Keratinocyte (primary cell): ENCODE measurements at places on chromosomes 11 and 22.

GRCh38 chr22:19179497-19180048 lies 1.0 kb upstream of the SLC25A1 start:
- peak; percentile 32 for DNase-seq

DNA sequence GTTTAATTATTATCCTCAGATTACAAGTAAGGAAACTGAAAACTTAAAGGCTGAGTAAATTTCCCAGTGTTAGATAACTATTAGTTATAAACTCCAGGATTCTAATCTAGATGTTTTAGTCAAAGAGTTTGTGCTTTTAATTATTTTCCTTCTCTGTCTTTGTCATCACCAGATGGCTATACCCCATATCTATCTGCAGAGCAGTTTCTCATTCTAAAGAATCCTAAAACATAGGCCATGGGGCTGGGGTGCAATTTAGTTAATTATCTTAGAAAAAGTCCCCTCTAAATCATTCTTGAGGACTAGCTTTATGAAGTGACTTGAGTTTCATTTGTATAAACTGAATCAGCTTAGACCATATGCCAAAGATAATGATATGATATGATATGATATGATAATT lies 556.3 kb upstream of the ANO5 start:
- DNase-seq = no peak

DNA sequence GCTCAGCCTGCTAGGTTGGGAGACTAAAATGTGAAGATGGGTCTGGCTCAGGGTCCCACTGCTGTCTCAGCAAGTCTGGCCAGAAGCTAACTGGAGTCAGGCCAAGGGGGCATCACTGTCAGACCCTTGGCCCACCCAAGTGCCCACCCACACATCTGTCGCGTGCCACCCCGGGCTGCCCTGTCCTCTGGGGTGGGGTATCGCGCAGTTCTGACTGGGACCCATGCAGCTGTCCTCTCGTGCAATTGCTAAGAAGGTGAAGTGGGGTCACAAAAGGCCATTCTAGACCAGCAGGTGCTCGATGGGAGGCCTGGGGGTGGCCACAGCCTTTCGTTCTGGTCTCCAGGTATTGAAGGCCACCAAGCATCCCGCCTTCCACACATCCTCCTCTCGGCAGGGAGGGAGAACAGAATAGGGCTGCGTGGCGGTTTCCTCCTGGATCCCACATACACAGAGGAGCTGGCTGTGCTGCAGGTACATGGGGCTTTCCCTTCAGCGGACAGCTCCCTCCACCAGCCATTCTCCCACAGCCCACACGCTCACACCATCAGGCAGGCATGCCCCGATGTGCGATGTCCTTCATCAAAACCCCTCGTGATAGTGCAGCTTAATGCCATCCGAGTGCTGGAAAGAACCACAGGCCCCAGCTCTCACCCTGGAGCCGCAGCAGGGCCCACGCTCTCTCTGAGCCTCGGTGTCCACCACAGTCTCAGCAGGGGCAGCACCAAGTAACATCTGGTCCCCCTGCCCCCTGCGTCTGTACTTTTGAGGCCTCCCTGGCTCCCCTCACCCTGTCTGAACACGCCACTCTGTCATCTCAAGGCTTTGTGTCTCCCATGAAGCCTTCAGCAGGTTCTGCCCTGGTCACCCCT lies 37.6 kb downstream of the SHANK2 start:
- no peak for DNase-seq

DNA sequence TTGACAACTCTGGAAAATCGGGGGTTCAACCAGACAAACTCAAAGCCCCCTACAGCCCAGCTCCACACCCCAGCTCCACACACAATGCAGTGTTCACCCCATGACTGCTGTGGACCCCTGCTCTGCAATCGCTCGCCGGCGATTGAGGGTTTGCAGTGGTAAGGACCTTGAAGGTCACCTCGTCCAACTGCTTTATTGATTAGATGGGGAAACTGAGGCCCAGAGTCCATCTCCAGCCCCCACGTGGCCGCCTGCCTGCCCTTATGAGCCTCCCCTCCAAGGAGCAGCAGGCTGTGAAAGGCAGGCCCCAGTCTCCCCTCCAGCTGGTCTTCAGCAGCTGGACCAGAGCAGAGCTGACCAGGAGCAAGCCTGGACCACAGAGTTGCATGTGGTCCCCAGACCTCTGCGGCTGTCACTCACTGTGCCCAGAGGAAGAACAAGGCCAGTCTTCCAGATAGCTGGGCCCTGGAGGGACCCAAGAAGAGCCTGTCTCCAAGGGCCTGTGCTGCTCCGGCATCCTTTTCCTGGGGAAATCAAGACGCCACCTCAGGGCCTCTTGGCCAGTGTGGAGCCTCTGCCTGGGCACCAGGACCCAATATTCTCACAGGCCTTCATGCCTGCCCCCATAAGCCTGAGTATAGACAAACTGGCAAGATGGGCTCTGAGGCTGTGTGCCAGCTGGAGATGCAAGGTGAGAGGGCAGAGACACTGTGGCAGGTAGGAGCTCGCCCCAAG lies 8.8 kb upstream of the LINC01488 start:
- no peak for DNase-seq
